ENCODE measurements at places on chromosomes 4 and X. TPM values are rescaled to one million over a fixed set of nuclear protein-coding genes. Genes with fewer than 3 reads are reported as not detected.

CXCL11 gene
- total RNA-seq, result not detected

NXF2B gene
- not detected for total RNA-seq

PHKA2 gene
- total RNA-seq, result 6.0 TPM

- H3K4me3 ChIP-seq, result no peak overlapping the region
- H3K4me1 ChIP-seq, result no peaks in the 10 kb centered on the region
- DNase-seq, result no peak
- H3K27me3 ChIP-seq, result no peaks in the 10 kb centered on the region
Measured at GRCh38 chr4:4759232-4759631, 100.2 kb upstream of the MSX1 start.

Data from SJSA1 (cell line).